ENCODE measurements at places on chromosomes 7 and 10.

DNA sequence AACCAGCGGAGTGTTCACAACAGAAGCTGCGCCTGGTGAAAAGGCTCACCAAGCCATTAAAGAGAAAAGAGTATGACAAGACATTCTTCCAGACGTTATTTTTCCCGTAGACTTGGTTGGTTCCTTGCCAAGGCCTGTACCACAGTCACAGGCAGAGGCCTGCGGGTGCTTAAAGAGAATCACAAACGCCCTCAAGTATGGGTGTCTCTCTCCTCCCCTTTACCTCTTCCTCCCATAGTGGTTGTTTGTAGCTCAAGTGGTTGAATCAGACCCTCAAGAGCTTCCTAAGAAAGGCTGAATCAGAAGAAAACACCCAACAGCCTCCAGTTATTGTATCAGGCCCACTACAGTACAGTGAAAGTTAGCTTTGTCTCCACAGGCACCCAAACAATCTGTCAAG, 169.0 kb downstream of the CREB5 start:
- no peak for DNase-seq

GRCh38 chr10:59517341-59517899, 155.1 kb upstream of the FAM13C start:
- no peak for DNase-seq

DNA sequence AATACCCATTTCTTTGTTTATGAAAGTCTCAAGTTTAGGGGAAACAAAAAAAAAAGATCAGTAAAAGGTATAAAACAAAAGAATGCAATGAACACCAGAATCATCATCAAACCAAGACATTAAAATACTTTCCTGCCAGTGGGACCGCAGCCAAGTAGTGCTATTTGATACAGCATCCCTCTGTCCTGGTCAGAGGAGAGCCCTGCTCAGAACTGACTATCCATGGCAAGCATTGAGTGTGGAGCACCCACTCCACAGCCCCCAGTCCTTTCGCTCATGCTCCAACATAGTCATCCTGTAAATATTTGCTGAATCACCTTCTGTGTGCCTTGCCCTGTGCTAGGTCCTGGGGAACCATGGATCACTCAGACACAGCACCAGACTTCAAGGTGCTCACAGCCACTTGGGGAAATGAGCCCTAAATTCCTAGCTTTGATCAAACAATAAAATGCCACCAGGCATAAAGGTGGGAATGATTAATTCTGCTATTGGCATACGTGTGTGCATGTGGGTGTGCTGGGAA, 213.6 kb upstream of the TBX20 start:
- no peak for DNase-seq

GRCh38 chr7:50596484-50596883, 31.3 kb upstream of the DDC start:
- no peak for DNase-seq

- no peak for DNase-seq
Measured at GRCh38 chr7:44772440-44772839, 23.8 kb downstream of the ZMIZ2 start.

DNA sequence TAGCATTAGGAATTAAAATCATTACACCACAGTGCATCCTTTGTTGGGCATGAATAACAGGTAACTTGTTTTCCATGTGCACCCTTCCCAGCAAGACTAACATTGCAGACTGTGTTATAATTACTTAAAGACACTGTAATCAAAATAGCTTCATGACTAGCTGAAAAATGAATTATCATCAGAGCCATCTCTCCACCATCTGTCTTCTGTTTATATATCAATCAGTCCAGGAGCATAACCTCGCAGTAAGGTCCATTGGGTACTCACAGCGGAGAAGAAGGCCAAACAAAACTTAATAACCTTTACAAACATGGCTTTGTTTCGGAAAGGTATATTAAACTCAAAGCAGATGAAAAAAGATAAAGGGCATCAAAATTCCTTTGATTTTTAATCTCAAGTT, 90.6 kb downstream of the ODAD2 start:
- no peak for DNase-seq

Data from posterior cingulate gyrus (tissue), 11 donors.